Cardiac fibroblast (primary cell): ENCODE measurements at places on chromosomes 7 and 10.
A peak's percentile ranks its signal among the peaks of the same experiment; 100 is the strongest.

- DNase-seq = no peak
Measured at GRCh38 chr7:159211540-159212182, 67.0 kb upstream of the VIPR2 start.

DNA sequence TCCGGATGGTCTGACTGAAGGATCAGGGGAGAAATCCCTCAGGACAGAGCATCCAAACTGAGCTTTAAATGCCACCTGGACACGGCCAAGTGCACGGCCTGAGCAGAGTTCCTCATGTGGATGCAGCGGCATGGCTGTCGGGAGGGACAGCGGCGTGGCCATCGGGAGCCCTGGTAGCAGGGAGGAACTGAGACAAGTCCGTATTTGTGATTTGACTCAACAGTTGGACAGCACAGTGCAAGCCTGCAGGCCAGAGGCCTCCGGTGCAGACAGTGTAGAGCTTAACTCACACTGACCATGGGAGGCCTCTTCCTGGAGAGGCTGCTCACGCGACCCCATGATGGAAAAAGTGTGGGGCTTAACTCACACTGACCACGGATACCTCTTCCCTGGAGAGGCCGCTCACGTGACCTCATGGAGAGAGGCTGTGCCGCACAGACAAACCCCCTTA, 207.4 kb downstream of the DIP2C start:
- no peak for DNase-seq

GRCh38 chr7:99831595-99831994, 3.8 kb downstream of the CYP3A43 start:
- DNase-seq = no peak

GRCh38 chr7:3712841-3713240, 411.8 kb downstream of the SDK1 start:
- no peak for DNase-seq

GRCh38 chr10:46239247-46239646, 47.5 kb upstream of the ANTXRL start:
- DNase-seq = peak; percentile 13
